ENCODE measurements at places on chromosomes 7 and 10.

- DNase-seq = no peak
Measured at GRCh38 chr7:108063520-108063933, 60.6 kb upstream of the LAMB1 start.

- DNase-seq = no peak
Measured at GRCh38 chr10:107264742-107265141, 100.2 kb upstream of the SORCS1 start.

- no peak for DNase-seq
Measured at GRCh38 chr10:46247808-46248569, 38.8 kb upstream of the ANTXRL start.

DNA sequence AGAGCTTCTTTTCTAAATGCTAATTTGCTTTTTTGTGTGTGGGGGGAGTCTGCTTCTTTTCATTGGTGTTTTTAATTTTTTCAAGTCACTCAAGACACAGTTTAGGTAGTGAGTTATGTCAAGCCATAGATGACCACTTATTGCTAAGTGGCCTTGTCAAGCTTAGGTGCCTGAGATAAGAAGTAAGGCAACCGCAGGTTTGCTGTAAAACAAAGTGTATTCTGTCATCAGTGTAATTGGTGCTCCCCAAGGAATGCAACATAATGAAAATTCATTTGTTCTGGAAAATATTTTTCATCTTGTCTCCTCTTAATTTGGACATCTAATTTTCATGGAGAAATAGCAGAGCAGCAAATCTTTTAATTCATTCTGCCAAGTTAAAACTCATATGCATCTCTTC is 249.6 kb downstream of the EXOC4 start:
- DNase-seq = no peak

GRCh38 chr7:105802604-105803428 is 73.6 kb downstream of the ATXN7L1 start:
- DNase-seq = no peak

- DNase-seq = no peak
Measured at GRCh38 chr10:32388258-32389027, 41.5 kb upstream of the EPC1 start.

DNA sequence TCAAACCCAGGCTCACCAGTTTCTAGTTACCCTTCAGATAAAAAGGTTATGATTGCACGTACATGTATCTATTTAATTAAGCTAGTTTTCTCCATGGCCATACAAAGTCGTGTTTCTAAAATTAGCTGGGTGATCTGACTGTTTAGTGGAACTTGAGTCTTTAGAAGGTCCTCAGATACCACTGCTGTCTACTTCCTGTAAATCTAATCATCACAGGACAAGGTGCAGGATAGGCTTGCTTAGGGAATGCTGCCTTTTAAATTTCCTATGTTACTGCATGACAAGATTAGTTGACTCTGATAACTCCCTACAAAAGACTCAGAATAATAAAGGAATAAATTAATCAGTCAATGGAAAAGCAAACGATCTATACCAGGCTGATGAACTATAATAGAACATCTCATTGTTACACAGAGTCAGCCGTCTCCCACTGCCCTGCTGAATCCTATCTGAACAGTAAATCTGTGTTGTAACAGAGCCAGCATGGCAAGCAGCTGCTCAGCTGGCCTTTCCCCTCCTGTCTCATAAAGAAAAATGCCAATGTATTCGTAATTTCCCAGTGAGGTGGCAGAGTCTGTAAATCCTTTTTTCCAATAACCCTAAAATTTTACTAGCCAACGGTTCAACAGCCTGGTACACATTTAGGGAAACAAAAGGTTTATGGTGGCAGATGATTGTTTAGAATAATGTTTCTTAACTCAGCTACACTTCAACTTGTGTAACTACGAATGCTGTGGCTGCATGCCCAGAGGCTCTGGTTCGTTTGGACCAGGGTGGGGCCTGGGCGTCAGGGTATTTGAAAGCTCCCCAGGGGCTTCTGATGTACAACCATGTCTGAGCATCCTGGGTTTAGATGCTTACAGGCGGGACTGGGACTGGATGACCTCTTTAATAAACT is 318.0 kb downstream of the PAXIP1 start:
- DNase-seq = no peak

DNA sequence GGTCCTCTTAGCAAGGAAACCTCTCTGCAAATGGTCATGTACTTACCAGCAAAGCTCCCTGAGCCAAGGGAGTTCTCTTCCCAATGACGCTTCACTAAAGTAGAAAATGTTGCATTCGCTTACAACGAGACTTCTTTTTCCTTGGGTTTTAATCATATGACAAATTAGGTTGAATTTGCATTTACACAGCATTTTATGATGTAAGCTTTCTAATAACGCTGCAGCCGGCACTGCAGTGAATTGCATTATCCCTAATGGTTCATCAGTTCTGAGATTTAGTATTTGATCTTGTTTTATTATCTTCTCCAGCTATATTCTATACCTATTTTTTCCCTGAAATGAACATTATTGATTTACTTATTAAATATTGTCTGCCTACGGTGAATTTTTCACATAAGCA is 339.3 kb upstream of the PFKP start:
- DNase-seq = no peak

GRCh38 chr7:31940167-31940566 is 130.0 kb downstream of the PDE1C start:
- DNase-seq = no peak

GRCh38 chr7:142329062-142329790 is 71.4 kb upstream of the PRSS58 start:
- no peak for DNase-seq

GRCh38 chr7:6306471-6306870 is 34.0 kb upstream of the CYTH3 start:
- DNase-seq = no peak

DNA sequence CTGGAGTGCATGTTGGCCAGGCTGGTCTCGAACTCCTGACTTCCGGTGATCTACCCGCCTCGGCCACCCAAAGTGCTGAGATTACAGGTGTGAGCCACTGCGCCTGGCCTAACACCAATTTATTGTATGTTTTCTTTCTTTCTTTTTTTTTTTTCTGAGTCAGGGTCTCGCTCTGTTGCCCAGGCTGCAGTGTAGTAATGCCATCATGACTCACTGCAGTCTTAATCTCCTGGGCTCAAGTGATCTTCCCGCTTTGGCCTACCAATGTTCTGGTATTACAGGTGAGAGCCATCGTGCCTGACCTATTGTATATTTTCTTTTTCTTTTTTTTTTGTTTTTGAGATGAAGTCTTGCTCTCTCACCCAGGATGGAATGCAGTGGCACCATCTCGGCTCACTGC is 33.8 kb upstream of the UBE2H start:
- DNase-seq = no peak

GRCh38 chr10:5013385-5013784 is 9.7 kb upstream of the AKR1C2 start:
- no peak for DNase-seq

DNA sequence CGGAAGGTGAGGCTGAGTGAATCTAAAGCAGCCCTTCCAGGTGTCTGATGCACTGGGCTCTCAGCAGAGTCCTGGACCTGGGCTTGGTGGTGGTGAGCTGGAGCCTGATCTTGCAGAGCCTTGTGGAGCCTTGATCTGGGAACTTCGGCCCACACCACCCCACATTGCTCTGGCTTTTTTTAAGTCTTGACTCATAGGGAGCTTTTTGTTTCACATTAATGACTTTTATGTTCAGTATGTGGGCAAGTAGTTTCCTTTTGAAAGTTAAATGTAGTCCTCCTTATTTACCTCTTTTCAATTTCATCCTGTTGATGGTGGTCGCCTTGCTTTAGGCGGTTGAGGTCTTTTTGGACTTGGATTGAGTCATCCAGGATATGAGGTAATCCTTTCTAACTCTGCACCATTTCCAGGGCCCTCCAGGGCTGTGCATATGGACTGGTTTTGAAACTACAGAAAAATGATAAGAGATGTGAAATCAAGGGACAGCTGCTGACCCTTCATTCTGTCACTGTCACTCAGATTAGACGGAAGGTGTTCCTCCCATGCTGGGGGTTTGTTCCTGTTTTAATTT is 2.9 kb upstream of the NRAP start:
- DNase-seq = no peak

- DNase-seq = no peak
Measured at GRCh38 chr7:70512144-70512543, 619.8 kb upstream of the GALNT17 start.

GRCh38 chr7:71325151-71325550 is 193.2 kb downstream of the GALNT17 start:
- DNase-seq = no peak

GRCh38 chr7:42704710-42705109 is 207.2 kb downstream of the C7orf25 start:
- no peak for DNase-seq

DNA sequence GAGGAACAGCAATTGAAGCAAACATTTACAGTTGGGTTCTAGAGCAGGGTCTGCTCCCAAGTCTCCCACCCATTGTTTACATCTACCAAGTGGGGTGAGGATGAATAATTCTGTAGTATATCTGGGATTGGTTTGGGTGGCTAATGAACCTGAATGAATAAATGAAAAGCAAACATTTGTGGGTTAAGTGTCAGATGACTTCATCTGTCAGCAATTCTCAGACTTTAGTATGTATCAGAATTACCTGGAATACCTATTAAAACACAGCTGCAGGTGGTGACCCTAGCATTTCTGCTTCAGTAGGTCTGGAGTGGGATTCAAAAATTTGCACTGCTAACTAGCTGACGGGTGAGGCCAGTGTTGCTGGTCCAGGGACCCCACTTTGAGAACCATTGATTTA is 18.0 kb upstream of the NPVF start:
- no peak for DNase-seq

- no peak for DNase-seq
Measured at GRCh38 chr10:114427124-114427852, 23.0 kb upstream of the AFAP1L2 start.

GRCh38 chr10:129187331-129187730 is 279.7 kb upstream of the MGMT start:
- no peak for DNase-seq

- DNase-seq = no peak
Measured at GRCh38 chr10:50561266-50561665, 62.5 kb downstream of the SGMS1 start.

DNA sequence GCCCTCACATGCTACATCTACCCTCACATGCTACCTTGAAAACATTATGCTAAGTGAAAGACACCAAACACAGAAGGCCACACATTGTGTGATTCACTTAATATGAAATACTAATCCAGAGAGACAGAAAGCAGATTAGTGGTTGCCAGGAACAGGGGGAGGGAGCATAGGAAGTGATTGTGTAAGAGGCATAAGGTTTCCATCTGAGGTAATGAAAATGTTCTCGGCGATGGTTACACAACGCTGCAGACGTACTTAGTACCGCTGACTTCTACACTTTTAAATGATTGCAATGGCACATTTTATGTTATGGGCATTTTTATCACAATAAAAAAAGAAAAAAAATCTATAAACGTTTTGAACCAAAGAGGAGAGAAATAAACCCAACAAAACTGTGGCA is 742.3 kb downstream of the TYW1 start:
- no peak for DNase-seq

- no peak for DNase-seq
Measured at GRCh38 chr7:130273081-130273932, 6.6 kb downstream of the CPA2 start.

DNA sequence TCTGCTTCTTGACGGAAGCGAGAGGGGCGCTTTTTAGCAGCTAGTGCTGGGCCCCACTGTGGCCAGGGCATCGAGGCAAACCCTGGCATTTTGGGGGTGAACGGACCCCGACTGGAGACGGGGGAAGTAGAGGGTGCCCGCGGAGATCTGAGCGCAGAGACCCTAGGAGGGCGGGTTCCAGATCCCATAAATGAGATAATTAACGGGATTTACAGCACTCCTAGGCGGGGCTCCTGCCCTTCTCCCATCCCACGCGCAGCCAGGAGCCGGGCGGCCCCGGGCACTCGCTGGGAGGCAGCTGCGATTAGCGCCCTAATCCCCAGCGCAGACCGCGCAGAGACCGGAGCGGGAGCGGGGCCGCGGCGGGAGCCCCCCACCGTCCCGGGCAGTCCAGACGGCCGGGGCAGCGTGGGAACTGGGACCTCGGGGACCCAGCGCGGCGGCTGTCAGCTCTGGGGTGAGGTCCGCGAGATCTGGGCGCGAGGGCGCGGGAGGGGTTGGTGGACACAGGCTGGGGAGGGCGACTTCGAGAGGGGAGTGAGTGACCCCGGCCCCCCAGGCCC is 735 bp downstream of the JCAD start:
- no peak for DNase-seq

GRCh38 chr7:137994216-137994615 is 7.7 kb downstream of the CREB3L2 start:
- DNase-seq = no peak

- no peak for DNase-seq
Measured at GRCh38 chr10:24009115-24009514, 199.8 kb upstream of the KIAA1217 start.

GRCh38 chr7:95421847-95422444 is 12.9 kb downstream of the PON2 start:
- no peak for DNase-seq

GRCh38 chr10:122307669-122308416 is 36.7 kb downstream of the BTBD16 start:
- DNase-seq = no peak

GRCh38 chr7:158609313-158609974 is 21.8 kb upstream of the PTPRN2 start:
- no peak for DNase-seq

- no peak for DNase-seq
Measured at GRCh38 chr10:11450427-11450826, 161.0 kb downstream of the USP6NL start.

- no peak for DNase-seq
Measured at GRCh38 chr7:80918399-80918798, 452 bp downstream of the SEMA3C start.

- no peak for DNase-seq
Measured at GRCh38 chr10:114629824-114630730, 28.0 kb downstream of the ABLIM1 start.

GRCh38 chr10:111879969-111880368 is 303.6 kb downstream of the GPAM start:
- DNase-seq = no peak

GRCh38 chr7:156022483-156023459 is 210.5 kb upstream of the SHH start:
- no peak for DNase-seq

DNA sequence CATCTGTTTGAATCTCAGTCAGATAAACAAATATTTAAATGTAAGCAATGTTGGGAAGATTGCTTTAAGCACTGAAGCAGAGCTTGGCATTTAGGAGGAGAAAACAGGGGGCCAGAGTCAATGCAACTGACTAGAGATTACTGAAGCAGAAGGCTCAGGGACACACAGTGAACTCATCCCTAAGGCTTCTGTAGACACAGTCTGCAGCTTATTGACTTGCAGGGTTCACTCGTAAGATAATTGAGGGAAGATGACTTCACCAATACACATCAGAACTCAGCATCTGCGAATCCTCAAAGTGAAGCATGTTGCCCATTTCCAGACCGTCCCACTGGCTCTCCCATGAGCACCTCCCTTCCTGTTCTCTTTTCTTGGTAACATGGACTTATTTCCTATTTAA is 363.4 kb upstream of the PFKP start:
- DNase-seq = no peak

DNA sequence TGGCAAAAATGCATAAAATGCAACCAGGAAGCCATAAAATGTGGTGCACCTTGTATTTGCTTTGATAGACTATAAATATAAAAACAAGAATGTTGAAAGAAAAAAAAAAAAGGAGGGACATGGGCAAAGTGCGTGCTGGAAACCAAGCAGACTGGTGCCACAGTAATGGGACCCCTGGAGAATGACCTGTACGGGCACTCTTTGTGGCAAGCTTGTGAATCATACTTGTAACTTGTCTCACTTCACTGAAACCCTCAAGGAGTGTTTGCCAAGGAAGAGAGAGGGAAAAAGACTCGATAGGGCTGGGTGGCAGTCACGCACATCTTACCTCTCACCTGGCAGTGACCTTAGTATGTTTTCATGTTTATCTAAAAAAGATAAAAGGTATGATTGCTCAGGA is 1183.6 kb downstream of the GATA3 start:
- no peak for DNase-seq

All from CD4-positive, alpha-beta T cell treated with Interleukin-10 for 1 hour (primary cell).